Islet precursor cell (in vitro differentiated cells): ENCODE measurements at places on chromosomes 5 and 9.
A peak's percentile ranks its signal among the peaks of the same experiment; 100 is the strongest.

DNA sequence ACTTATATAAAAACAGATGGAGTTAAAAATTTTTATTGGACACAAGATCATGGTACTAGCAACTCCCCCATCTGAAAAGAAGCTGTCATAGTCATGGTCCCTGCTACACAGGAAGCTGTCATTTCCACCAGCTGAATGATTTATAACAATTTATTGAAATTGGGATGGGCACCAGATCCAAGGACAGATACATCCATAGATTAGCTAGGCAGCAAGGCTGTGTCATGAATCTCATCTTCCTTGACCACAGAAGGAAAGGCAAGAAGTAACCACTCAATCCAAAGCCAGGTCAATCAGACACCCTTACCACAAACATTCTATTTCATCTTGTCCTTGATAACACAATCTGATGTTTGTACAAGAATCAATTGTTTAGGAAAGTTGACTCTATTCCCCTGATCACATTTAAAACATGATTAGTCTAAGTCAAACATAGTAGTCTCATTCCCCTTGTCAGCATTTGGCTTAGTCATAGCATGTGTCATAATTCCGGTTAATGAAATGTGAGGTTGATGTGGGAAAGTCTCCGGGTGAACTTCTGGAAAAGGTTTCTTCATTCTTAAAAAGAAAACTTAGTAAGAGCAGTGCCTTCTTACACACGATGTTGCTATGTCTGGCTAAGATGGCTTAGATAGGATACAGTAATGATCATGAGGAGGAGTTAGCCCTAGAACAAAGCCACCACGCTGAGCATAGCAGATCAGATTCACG lies 462.6 kb upstream of the PAPPA start:
- no peak for DNase-seq

- no peak for DNase-seq
Measured at GRCh38 chr5:52469835-52470234, 317.9 kb upstream of the ITGA1 start.

GRCh38 chr9:4010309-4010708 lies 289.6 kb downstream of the GLIS3 start:
- DNase-seq: no peak

DNA sequence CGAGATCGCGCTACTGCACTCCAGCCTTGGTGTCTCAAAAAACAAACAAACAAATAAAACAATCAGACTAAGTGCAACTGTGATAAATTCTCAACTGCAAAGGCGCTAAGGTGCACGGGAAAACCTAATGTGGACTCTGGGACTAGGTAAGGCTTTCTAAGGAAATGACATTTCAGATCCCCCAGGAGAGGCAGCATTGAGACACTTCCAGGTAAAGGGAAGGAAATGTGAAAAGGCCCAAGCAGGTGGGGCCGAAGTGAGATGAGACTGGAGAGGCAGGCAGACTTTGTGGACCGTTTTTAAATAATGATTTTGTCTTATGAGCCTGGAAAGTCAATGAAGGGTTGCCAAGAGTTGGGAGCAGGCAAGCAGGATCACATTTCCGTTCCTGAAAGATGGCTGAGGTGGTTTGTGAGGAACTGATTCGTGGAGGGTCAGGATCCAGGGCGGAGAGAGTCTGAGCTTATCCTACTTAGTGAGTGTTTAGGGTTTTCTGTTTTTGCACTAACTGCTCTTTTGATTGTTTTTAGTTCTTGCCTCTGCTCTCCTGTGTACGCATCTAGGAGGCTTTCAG lies 2.0 kb upstream of the APBA1 start:
- DNase-seq: peak; percentile 59

DNA sequence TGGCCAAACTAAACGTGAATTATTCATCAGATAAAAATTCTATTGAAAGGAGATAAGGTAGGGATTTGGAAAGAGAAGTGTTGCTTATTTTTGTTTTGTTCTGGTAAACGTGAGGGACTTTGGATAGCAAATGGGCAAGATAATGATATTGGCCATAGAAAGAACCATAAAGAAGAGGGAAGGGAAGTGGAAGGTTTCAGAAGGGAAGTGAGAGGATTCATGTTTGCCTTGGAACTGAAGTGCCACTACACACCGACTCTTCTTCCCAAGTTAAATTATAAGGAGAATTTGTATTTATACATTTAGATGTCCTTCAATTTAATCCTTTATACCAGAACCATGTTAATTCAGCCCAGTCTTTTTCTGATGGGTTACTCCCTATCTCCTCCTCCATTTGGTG lies 42.1 kb upstream of the TAF11L2 start:
- DNase-seq: no peak

DNA sequence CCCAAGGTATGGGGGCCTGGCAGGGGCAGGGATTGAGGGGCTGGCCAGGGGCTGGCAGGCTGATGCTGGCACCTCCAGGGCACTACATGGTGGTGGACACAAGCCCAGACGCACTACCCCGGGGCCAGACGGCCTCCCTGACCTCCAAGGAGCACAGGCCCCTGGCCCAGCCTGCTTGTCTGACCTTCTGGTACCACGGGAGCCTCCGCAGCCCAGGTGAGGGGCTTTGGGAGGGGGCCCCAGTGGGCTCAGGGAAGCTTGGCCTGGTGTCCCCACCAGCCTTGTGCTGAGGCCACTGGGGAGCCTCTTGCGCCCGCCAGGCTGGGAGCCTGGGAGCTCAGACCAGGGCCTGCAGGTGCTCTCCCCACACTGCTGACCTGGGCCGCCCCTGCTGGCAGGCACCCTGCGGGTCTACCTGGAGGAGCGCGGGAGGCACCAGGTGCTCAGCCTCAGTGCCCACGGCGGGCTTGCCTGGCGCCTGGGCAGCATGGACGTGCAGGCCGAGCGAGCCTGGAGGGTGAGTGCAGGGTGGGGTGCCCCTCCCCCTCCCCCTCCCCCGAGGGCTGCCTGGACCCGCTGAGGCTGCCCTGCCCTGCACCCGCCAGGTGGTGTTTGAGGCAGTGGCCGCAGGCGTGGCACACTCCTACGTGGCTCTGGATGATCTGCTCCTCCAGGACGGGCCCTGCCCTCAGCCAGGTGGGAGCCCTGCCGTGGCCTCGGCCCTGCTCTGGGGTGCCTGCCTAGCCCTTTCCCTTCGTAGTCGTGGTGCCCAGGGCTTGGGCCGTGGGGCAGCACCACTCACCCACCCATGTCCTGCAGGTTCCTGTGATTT lies 5.7 kb downstream of the MAMDC4 start:
- DNase-seq: peak; percentile 53

GRCh38 chr9:112786829-112787520 lies 36.4 kb downstream of the SNX30 start:
- peak; percentile 64 for DNase-seq

DNA sequence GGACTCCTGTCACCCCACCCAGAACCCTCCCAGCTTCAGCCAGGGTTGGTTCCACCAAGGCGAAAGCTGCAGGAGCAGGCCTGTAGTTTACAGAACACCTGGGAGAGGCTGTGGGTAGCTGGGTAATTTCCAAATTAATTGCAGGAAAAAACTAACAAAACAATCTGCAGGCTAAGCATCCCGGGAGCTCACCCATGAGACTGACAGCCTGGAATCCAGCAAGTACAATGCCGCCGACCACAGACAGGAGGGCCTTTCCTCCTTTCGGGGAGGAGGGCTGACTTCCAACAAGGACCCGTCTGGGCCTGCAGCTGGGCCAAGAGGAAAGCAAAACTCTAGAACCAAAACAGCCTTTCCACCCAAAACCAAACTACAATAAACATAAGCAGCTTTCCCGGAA lies 10.3 kb downstream of the FOXE1 start:
- no peak for DNase-seq

DNA sequence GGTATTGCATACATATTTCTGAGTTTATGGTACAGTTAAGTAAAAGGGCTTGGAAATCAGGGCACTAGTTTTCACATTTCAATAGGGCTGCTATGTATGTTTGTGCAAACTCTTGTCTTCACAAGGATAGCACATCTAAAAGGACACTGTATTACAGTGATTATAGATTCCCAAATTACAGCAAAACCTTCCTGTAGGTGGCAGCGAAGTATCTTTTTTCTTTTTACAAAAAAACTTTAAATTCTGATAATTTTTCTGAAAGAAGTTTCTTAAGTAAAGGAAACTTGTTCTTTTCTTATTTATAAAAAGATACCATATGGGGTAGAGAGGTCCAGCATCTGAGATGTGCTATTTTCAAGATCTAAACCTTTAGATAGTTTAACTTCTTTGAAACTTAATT lies 337.8 kb downstream of the PTPRD start:
- no peak for DNase-seq

DNA sequence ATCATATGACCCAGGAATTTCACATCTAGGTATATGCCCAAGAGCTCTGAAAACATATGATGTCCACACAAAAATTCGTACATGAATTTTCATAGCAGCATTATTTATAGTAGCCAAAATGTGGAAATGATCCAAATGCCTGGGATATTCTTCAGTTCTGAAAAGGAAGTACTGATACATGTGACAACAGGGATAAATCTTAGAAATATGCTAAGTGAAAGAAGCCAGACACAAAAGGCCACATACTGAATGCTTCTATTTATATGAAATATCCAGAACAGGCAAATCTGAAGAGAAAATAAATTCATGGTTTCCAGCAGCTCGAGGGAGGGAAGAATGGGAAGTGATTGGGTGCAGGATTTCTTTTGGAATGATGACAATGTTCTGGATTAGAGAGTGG lies 16.8 kb upstream of the ZBTB43 start:
- no peak for DNase-seq

DNA sequence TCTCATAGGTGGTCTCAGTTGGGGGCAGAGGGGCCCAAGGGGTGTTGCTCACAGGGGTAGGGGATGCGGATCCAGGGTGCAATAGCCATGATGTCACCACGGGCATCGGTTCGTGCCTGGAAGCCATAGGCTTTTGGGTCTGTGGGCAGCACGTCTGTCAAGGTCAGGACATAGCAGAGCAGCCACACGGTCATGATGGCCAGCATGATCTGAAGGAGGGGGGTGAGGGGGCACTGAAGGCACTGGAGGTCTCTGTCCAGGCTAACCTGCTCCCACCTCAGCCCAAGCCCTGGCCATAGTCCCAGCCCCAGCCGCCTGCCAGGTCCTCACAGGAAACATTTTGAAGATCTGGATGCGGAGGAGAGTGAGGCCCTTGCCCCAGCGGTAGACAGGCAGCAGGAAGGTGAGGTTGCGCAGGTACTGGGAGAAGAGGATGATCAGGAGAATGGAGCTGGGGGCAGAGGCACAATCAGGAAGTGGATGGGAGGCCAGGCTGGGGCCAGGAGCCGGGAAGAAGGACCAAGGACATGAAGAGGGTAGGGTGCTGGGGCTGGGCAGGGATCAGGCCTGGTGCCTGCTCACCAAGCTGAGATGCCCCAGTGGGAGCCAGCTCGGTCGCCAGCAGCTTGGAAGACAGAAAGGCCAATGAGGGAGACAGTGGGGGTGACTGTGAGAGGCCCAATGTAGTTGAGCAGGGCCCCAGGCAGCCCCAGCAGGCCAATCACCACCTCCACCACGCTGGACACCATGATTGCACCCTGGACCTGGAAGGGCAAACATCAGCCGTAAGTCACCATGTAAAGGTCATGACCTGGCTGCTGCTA lies 3.3 kb downstream of the SLC23A1 start:
- no peak for DNase-seq

- DNase-seq: no peak
Measured at GRCh38 chr5:179135006-179135405, 74.8 kb downstream of the ZNF354C start.

DNA sequence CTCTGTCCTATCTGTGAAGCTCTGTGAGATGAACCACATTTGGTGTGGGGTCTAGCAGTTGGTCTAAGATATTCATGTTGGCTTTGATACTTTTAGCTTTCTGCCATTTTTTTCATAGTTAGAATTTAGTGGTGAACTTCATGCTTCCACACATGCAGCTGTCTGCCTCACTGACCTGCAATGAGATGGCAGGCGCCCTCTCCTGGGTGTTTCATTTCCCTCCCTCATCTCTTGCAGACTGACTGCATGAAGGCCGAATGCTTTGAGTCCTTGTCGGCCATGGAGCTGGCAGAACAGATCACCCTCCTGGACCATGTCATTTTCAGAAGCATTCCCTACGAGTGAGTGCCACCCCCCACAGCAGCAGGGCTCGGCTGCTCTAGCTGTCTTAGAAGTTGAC lies 26.1 kb upstream of the CKMT2 start:
- no peak for DNase-seq

GRCh38 chr9:35564658-35565061 lies 40.4 kb upstream of the TESK1 start:
- DNase-seq: no peak

- peak; percentile 55 for DNase-seq
Measured at GRCh38 chr9:94719878-94720277, 6.6 kb upstream of the AOPEP start.

- DNase-seq: peak; percentile 55
Measured at GRCh38 chr5:92741906-92742305, 839.1 kb downstream of the NR2F1-AS1 start.

DNA sequence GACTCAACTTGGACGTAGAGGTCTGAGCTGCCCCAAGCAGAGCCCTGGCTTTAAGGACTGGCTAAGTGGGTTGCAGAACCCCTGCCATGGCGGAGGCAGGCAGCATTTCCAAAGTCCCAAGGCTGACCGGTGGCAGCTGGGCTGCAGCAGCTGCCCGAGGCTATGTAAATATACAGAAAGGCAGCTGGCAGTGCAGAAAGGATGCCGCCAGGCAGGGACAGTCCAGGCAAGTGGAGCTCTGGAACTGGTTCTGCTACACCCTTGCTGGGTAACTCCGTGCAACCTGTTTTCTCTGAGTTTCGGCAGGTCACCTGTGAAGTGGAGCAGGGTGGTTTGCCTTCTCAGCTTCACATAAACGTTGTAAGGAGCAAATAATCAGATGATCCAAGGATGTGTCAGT lies 46.0 kb downstream of the SHB start:
- peak; percentile 82 for DNase-seq

GRCh38 chr5:2747363-2748162 lies 3.9 kb downstream of the IRX2 start:
- no peak for DNase-seq

DNA sequence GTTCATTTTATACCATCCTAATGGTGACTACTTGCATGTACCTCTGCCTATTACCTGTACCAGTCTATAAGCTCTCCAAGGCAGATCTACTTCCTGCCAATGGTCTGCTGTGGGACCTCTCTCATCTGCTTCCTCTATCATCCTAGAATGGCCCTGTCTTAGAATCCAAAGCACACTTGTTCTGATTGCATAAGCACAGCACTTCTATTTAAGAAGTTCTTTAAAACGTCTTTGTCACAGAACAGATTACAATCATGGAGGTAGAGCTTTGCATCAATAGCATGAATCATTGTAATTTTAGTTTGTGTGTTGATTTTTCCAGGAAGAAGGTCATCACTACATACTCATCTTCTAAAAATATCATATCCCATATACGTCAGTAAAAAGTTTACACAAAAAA lies 131.8 kb upstream of the ACOT12 start:
- no peak for DNase-seq

DNA sequence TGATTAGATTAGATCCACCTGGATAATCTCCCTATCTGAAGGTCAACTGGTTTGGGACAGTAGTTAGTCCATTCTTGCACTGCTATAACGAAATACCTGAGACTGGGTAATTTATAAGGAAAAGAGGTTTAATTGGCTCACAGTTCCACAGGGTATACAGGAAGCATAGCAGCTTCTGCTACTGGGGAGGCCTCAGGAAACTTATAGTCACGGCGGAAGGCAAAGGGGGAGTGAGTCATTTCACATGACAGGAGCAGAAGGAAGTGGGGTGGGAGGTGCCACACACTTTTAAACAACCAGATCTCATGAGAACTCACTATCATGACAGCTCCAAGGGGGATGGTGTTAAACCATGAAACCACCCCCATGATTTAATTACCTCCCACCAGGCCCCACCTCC lies 9.9 kb downstream of the C9orf40 start:
- no peak for DNase-seq
